ENCODE measurements at places on chromosomes 5 and 9.

- no peak for DNase-seq
These were observed 61.2 kb downstream of the FYB1 start for GRCh38 chr5:39158127-39158593.

DNA sequence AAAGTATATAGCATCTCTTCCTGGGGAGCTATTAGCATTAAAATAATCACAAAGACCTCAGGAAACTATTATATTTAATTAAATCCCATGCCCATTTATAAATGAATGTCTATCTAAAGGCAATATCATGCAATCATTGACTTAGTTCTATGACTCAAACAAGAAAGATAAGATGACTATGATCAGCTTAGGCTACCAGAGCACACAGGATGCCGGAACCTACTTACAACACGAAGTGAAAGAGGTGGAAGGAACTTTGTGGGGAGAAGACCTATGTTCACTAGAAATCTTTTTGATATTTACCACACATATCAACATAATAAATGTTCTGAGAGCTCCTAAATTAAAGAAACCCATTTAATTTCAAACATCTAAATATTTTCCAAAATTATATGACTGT lies 344.2 kb upstream of the CYLC2 start:
- DNase-seq, result no peak

GRCh38 chr9:69380301-69380700 lies 55.3 kb downstream of the ENTREP1 start:
- no peak for DNase-seq

GRCh38 chr5:83472508-83473345 lies 1.2 kb downstream of the VCAN start:
- no peak for DNase-seq

DNA sequence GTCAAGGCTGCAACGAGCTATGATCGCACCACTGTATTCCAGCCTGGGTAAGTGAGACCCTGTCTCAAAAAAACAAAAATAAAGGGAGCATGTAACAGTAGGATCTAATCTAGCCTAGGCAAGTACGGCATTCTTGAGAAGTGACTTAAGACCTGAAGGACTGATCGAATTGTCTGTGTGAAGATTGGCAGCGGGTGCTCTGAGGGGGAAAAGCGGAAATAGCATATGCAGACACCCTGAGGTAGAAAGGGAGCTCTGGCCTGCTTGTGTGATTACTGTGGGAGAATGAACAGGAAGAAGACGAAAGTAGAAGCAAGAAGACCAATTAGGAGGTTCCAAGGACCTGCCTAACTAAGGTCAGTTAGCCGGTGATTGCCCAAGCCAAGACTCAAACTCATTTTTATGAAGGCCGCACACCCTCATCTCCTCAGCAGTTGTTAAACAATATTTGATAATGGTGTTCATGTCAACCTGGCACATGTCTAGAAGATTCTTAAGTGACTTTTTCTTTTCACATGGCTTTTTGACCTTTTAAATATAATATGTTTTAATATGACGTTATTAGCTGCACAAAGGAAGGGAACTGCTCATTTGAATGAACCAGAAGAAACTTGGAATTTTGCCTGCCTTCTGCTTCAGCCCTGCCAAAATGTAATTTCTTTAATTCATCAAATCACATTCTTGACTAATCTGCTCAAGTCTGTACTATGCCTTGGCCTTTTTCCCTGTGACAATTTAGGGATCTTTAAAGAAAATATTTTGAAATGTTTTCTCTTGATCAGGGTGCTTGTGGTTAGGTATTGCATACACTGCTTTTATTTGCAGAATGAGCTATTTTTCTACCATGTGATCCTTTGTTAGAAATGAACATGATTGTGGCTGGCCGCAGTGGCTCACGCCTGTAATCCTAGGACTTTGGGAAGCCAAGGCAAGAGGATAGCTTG lies 289.2 kb upstream of the DMRT1 start:
- DNase-seq, result no peak

DNA sequence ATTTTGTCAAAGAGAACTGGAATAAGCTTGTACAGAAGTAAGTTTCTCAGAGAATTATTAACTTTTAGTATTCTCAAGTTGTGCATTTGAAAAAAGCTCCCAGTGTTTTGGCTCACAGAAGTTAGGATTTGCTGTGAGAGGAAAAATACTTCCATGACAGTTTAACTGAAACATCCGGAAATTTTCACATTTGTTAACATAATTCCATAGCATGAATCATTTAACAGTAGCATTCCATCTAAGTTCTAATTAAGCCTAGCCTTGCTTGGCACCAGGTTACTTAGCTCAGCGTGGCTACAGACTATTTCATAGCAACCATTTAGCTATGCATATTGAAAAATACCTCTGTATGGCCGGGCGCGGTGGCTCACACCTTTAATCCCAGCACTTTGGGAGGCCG lies 90.8 kb downstream of the LNPEP start:
- no peak for DNase-seq

GRCh38 chr5:67416986-67417385 lies 220.4 kb upstream of the CD180 start:
- DNase-seq, result no peak

GRCh38 chr9:121240472-121241135 lies 27.4 kb upstream of the GSN start:
- DNase-seq, result no peak

- DNase-seq, result no peak
These were observed 80.3 kb downstream of the OSMR start for GRCh38 chr5:38926121-38926520.

GRCh38 chr5:166341740-166342337 lies 1949.6 kb upstream of the WWC1 start:
- DNase-seq, result no peak

DNA sequence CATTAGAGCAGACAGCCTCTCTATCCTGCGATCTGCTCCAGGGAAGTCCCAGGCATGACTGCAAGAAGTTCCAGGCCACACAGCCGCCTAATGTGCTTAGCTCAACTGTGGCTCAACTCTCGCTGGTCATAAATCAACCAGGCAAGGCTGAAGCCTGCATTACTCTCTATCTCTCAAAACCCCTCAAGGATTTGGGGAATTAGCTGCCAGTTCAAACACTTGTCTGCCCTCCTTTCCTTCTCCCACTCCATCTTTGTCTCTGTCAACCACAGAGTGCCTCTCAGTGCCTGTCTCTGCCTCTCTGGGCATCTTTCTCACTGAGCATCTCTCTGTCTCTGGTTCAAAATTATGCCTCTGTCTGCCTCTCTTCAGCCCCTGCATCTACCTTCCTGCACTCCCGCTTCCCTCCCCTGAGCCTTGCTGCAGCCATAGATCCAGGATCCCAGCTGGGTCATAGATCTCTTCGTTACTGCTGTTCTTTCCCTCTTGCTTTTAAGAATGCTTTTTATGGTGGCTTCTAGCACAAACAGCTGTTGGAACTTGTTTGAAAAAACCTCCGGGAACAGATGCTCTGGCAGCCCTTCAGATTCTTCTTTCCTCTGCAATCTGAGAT lies 27.9 kb upstream of the GALNT10 start:
- no peak for DNase-seq

DNA sequence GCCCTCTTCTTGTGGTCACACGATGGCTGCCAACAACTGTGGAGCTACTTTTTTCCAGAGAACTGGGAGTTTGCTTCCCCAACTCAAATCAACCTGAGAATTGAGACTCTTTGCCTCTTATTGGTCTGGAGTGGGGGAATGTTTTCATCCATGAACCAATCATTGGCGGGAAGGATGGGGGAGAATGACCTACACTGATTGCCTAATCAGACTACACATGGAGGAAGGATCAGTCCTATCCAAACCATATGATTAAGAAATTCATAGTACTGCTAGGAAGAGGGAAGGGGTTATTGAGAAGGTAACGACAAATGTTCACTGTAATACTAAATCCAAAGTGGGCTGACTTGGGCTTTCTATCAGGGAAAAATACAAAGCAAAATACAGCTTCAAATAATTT lies 7.9 kb upstream of the KIF2A start:
- no peak for DNase-seq

GRCh38 chr5:82684165-82684564 lies 393.0 kb downstream of the TMEM167A start:
- no peak for DNase-seq

- DNase-seq, result no peak
These were observed 392.1 kb downstream of the CAAP1 start for GRCh38 chr9:26500471-26500870.

GRCh38 chr9:123157221-123157620 lies 111.2 kb downstream of the STRBP start:
- DNase-seq, result no peak

DNA sequence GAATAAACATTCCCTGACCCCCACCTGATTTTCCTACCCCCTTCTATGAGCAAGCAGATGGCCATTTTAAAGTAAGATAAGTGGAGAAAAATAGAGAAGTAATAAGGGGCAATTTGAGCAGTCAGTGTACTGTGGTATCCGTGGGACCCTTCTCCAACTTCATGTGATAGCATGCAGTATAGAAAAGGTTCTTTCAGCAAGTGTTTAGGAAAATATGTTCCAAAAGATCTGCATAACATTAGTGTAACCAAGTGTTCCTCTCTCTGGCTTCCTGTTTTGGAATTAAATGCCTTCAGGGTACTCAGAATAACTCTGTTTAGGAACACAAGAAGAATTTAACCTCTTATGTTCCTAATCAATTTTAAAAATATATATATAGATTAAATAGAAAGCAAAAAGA lies 134.9 kb downstream of the ATG10 start:
- no peak for DNase-seq

DNA sequence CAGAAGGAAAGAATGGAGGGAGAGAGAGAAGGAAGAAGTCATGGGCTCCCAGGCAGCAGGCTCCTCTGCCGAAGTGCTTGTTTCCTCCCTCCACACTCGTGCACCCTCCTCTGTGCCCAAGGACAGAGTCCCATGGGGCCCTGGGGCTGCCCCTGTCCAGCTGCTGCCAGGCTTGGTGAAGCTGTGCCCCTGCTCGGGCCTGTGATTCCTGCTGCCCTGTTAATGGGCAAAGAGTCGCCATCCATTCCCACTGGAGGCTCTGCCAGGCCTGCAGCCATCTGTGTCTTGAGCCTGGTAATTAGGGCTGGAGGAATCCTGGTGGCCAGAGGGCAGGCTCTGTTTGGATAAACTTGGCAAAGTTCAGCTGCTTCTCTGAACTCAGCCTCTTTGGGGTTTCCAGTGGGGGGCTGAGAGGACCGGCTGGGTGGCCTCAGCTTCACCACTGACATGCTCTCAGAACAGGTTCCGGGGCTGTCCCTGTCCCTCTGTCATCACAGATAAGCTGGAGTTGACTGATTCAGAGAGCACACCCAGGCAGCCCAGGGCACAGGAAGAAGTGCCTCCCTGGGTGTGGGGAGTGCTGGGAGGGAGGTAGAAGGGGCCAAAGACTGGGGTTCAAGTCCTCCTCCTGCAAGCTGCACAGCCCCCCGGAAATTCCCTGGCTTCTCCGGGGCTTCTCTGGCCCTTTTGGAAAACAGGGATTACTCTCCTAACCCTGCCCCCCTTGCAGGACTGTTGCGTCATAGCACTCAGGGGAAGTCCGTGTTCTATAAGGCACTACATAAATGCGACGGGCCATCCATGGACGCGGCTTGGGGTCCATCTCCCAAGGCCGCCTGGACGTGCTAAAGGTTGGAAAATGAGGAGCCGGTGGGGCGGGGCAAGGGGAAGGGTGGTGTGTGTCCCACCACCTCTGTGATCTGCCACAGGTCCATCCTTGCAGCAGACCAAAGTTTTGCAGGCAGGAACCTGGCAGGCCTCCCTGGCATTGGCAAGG lies 154.8 kb downstream of the PAX5 start:
- no peak for DNase-seq

DNA sequence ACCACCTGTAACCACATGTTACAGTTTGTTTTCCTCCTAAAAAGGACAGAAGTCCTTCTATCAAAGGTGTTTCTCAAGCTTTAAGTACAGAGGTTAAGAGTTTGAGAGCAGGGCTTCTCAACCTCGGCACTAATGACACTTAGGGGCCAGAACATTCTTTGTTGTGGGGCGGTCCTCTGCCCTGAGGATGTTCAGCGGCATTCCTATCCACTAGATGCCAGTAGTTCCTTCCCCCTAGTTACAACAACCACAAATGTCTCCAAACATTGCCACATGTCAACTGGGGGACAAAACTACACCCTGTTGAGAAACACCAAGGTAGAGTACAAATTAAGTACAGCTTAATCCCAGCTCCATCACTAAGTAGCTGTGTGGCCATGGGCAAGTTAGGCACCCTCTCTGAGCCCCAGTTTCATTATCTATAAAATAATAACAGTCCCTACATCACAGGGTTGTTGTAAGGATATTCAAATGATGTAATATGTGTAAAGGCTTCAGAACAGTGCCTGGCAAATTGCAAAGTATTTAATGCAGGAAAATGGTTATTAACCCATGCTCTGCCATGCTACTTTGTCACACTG lies 44.6 kb downstream of the PIP5K1B start:
- DNase-seq, result peak; percentile 36

DNA sequence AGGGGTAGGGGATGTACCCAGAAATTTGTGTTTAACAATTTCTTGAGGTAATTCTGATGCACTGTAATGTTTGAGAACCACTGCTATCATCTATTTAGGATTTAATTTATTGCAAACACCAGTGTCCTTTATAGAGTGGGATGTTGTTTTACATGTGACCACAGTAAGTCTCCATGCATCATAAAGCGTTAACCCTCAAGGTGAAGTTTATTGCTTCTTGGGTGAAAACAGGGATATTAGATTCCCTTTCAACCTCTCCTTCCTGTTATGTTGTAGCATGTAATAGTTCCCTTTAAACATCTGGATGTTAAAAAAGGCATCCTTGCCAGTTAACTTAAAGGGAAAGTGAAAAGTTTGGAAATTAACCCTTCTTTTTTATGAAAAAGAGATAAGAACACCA lies 35.8 kb upstream of the ATG10 start:
- DNase-seq, result no peak

GRCh38 chr5:131209506-131210150 lies 38.9 kb downstream of the LYRM7 start:
- no peak for DNase-seq

- DNase-seq, result no peak
These were observed 19.4 kb upstream of the FCN1 start for GRCh38 chr9:134937164-134937555.

GRCh38 chr9:97997330-97998276 lies 14.5 kb downstream of the ANP32B start:
- no peak for DNase-seq

DNA sequence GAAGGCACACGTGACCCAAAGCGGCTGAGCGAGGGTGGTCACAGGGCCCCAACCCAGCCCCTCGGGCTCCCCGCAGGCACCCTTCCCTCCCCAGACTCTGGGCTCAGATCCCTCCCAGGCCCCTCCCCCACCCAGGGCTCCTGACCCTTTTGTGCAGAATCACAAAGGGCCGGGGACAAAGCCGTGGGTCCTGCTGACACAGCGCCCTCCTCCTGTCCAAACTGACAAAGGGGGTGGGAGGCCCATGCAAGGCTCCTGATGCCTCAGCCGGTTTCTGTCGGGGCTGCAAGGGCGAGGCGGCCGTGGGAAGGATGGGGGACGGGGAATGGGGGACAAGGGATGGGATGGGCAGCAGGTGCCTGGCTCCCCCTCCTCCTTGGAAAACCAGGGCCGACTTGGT lies 43.5 kb upstream of the UBAC1 start:
- no peak for DNase-seq

- no peak for DNase-seq
These were observed 99.9 kb downstream of the PRR16 start for GRCh38 chr5:120564013-120564412.

GRCh38 chr5:39452846-39453245 lies 28.1 kb upstream of the DAB2 start:
- no peak for DNase-seq
